CD4-positive, alpha-beta memory T cell (primary cell): ENCODE measurements at places on chromosomes 2 and 18.

GRCh38 chr2:239225371-239225851 lies 175.4 kb downstream of the HDAC4 start:
- no peak for DNase-seq

DNA sequence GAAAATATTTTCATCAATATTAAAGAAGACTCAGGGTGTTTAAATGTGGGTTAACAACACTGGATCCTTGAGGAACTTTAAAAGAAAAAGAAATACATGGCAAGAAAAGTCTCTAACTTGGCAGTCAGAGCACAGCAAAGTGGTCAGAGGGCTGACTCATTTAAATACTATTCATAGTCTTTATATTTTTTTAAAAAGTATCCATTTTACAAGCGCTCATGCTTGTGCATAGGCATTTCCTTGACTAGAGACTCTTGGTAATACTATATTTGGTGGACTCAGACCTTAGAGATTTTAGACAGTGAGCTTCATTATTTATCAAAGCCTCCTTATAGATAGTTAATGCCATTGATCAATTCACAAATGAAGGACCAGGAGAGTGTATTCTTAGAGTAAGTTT lies 110.2 kb downstream of the ABCA12 start:
- DNase-seq = no peak

- DNase-seq = no peak
Observed at GRCh38 chr18:62566199-62566598, 43.4 kb downstream of the ZCCHC2 start.

DNA sequence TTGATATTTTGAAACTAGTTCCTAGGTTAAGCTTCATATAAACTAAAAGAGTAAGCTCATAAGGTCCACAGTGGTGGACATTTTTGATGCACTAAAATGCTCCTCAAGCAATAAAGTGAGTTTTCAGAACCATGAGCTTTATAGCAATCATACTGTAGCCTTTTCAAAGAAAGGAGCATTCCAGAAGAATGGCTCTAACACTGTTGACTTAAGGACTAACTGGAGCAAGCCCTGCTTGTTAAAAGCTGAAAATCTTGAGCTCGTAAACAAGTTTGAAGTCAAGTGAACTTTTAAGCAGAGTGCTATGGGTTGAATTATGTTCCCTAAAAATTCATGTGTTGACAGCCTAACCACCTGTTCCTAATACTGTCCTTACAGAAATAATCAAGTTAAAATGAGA lies 38.0 kb downstream of the KYNU start:
- DNase-seq = no peak

DNA sequence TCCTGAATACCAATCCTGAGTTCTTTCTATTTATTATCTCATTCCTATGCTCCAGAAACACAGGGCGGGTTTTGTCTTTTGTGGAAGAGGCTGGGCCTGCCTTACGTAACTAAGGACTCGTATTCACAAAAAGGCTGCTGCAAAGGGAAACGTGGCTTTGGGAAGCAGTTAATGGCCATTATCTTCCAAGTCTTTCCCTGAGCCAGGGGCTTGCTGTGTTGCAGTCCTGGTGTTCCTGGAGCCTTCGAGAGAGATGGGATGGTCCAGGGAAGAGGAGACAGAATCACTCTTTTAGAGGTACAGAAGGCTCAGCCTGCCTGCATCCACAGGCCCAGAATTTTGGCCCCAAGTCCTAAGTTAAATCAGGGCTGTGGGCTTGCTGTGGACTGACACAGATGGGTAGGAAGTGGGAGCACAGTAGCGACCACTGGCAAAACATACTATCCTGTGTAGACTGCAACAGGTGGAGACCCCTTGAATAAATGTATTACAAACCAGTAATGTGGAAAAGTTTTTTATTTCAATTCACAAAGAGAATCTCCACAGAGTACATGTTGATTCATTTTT lies 139.4 kb upstream of the ST6GAL2 start:
- no peak for DNase-seq

- no peak for DNase-seq
Observed at GRCh38 chr2:159671047-159671446, 41.3 kb upstream of the MARCHF7 start.

GRCh38 chr2:239767021-239767905 lies 257.9 kb downstream of the NDUFA10 start:
- DNase-seq = no peak

DNA sequence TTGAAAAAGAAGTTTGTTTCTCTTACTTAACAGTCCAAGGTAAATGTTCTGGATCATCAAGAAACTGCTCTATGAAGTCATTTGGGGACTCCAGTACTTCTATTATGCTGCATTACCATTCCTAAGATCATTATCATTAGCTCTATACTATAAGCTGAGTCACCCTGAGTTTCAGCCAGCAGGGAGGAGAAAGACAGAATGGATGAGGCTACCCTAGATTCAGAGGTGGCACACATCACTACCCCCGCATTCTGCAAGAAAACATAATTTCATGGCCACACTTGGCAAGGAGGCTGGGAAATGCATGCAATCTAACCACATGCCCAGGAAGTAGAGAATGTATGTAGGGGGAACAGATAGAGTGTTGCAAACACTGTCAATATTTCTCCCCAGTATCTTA lies 16.6 kb upstream of the LNPK start:
- no peak for DNase-seq

DNA sequence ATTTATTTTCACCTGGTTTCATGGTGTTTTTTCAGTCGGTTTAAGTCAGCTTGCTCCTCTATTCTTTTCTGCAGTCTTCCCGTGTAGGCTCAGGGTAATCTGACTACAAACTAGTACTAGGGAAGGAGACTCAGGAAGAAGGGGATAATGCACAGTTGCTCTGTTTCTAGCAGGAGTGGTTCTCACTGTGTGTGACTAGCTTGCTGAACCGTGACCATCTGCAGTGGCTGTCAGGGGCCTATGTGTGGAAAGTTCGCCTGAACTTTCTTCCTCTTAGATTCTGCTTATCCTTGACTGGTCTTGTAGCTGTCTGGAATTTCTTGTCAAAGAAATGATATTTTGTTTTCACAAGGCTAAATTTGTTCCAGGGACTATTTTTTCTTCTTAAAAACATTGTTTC lies 46.3 kb upstream of the AQP4 start:
- DNase-seq = no peak

- no peak for DNase-seq
Observed at GRCh38 chr2:159976527-159977160, 85.8 kb downstream of the PLA2R1 start.

- DNase-seq = no peak
Observed at GRCh38 chr2:45004562-45005191, 4.6 kb downstream of the SIX2 start.

DNA sequence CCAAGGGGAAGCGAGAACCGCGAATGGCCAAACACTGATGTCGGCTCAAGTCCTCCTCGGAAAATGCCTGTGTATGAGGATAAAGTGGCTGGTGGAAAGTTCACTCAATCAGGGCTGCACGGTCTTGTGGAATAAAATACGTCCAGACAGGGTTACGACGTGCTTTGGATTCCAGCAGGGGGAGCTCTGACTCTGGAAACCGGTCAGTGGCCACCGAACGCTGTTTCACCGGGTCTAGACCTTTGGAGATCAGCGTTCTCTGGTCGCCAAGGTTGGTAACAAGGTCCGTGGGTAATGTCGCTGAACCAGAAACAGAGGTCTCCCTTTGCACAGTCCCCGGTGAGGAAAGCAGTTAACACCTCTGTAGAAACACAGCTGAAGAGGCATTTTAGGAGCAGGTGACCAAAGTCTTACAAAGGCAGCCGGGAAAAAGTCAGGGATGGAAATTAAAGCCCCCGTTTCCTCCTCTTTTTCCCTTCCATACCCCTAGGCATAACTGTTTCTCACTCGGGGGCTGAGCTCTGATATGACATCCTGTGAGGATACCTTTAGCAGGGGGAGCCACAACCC lies 47.8 kb downstream of the CDCA7 start:
- peak; percentile 68 for DNase-seq
